ENCODE measurements at places on chromosomes 7 and 10.

DNA sequence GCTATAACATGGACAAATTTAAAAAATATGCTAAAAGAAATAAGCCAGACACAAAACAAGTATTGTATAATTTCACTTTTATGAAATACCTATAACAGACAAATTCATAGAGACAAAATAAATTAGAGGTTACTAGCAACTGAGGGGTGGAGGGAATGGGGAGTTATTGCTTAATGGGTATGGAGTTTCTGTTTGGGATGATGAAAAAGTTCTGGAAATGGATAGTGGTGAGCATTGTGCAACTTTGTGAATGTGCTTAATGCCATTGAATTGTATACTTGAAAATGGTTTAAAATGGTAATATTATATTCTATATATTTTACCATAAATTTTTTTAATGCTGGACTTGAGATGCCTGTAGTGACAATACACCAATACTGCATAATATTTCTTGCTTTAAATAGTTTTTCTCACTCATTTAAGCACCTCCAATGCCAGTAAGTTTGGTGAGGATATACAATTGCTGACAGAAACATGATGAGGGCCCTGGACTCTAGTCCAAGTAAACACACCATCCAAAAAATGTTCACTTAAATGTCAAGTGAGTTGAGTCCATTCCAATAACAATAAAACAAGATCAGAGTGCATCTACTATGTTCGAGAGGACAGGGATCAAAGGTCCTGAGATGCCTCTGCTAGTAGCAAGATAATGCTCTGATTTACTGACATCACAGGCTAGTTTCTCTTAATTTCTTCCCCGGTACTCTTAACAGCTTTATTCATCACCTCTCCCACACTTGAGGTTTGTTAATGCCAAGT is 71.9 kb downstream of the NT5C2 start:
- DNase-seq = no peak

GRCh38 chr10:132706701-132707100 is 79.2 kb downstream of the NKX6-2 start:
- DNase-seq = no peak

DNA sequence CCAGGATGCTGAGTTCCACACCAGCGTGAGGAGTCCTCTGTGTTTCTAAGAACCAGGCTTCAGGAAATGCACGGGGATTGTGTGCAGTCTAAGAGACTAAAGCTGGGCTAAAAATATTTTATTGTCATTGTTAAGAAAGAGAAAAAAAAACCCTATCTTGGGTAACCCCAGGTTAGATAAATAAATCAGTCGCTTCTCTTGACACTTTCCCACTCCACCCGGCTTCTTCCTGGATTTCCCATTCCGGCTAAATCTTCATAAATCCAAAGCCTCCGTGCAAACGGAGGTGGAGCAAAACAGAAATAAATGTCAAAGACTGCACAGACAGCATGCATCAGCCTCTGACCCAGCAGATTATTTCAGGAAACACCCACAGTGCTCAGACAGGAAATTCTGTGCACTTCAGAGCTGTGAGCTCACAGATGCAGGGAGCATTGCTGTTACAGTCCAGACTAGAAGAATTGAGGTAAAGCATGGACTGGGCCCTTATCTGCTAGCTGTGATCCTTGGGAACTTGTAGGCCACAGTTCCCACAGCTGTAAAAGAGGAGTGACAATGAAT is 44.8 kb upstream of the GRID1 start:
- no peak for DNase-seq

- DNase-seq = no peak
Observed at GRCh38 chr10:36872702-36873393, 252.6 kb upstream of the ANKRD30A start.

- no peak for DNase-seq
Observed at GRCh38 chr10:2686691-2687090, 380.7 kb upstream of the PFKP start.

GRCh38 chr10:100551738-100552137 is 16.0 kb downstream of the HIF1AN start:
- no peak for DNase-seq

- no peak for DNase-seq
Observed at GRCh38 chr10:71882813-71883659, 32.0 kb upstream of the PSAP start.

DNA sequence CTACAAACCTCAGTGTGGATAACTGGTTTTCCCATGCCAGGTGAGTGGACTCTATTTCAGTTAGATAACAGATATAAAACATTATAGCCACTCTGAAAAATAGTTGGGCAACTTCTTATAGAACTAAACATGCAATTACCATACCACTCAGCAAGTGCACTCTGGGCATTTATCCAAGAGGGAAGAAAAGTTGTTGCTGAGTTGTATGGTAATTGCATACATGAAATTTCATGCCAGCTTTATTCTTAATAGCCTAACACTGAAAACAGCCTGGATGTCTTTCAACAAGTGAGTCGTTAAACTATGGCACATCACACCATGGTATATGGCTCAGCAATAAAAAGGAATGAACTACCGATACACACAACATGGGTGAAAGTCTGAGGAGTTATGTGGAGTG is 10.6 kb upstream of the UPP1 start:
- no peak for DNase-seq

- DNase-seq = no peak
Observed at GRCh38 chr10:77667426-77668324, 30.1 kb upstream of the KCNMA1 start.

DNA sequence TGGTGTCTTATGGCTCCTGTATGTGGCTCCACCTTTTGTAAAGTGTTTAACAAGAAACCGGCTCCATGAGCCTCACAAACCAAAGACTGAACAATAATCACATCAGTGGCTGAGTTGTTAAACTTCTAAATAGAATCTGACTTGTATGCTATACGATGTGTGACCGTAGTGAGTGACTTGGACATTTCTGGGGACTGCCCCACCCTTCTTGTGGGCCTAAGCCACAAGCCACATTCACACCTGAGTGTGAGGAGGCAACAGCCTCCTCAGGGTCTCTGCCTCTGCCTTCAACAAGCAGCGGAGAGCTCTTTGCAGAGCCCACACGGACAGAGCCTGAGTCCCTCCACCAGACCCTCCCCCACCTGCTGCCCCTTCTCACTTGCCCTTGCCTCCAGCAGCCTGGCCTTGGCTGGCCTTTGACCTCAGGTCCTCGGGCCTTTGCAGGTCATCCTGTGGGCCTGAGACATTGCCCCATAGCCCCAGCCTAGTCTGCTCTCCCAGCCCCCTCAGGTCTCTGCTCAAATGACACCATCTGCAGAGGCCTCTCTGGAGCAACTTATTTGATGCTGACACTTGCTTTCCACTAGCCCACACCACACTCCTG is 156.8 kb upstream of the TNS3 start:
- no peak for DNase-seq

- no peak for DNase-seq
Observed at GRCh38 chr10:3196958-3197347, 24.4 kb upstream of the PITRM1 start.

DNA sequence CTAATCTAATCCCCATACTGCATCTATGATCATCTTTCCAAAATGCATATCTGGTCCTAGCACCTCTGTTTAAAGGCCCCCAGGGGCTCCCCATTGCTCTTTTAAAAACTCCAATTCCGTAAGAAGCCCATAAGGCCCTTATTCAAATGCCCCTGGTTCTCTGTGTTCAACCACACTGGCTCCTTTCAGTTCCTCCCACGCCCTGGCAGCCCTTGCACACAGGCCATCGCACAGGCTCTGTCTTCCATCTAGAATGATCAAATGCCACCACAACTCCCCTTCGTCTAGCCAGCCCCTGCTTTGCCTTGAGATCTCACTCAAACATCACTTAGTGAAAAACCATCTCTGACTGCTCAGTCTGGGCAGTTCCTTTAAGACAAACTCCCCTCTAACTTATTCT is 112.9 kb upstream of the LYZL2 start:
- no peak for DNase-seq

DNA sequence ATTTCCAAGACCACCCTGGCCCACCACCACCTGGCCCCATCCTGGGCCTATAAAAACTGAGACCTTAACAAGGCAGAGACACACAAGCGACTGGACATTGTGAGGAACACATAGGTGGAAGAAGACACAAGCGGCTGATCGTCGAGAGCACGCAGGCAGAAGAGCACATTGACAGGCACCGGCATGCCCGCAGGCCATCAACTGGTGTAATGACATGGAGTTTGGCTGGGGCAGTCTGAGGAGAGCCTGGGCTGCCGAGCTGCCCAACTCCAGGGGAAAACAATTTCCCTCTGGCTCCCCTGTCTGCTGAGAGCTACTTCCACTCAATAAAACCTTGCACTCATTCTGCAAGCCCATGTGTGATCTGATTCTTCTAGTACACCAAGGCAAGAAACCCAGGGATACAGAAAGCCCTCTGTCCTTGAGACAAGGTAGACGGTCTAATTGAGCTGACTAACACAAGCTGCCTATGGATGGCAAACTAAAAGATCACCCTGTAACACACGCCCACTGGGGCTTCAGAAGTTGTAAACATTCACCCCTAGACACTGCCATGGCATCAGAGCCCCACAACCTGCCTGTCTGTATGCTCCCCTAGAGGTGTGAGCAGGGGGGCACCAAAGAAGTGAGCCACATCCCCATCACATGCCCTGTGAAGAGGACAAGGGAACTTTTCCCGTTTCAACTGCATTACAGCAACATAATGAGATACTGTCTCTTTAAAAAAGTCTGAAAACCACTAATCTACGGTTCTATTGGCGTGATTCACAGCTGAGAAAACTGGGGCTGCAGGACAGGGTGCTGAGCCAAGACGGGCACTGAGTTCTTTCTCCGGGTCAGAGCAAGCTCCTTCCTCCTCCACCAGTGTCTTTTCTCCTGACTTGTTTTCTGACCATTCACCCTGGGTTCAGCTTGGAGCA is 18.5 kb upstream of the TNS3 start:
- no peak for DNase-seq

DNA sequence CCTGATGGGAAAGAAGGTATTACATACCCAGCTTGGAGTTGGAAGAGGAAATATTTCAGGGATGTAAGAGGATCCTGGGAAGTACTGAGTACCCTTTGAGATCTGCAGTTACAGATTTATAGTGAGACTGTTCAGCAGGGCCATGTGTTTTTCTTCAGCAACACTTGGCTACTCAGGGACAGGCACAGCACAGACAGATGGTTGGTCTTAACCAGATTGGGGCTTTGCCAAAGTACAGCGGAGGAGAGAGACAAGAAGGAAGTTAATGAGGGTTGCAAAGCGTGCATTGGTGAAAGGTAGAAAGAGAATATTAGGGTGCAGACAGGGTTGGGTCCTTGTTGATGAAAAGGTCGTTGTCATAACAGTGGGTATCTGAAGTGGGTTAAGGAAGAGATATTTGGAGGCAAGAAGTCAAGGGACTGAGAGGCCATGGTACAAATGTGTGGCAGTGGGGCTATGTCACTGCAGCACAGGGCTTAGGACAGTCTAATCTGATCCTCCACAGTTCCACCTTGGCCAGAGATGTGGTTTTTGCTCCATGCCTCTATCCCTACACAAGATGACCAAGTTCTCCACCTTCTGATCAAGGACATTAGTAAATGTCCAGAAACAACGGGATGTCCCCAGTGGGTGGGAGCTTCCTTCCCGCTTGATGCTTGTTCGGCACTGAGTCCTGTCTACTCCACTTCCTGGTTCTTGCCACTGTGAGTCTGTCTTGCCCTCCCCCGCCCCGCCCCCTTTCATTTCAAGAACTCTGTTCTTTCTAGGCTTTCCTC is 18.9 kb upstream of the DNAJC1 start:
- no peak for DNase-seq

GRCh38 chr10:124210263-124210662 is 116.9 kb upstream of the CHST15 start:
- no peak for DNase-seq

DNA sequence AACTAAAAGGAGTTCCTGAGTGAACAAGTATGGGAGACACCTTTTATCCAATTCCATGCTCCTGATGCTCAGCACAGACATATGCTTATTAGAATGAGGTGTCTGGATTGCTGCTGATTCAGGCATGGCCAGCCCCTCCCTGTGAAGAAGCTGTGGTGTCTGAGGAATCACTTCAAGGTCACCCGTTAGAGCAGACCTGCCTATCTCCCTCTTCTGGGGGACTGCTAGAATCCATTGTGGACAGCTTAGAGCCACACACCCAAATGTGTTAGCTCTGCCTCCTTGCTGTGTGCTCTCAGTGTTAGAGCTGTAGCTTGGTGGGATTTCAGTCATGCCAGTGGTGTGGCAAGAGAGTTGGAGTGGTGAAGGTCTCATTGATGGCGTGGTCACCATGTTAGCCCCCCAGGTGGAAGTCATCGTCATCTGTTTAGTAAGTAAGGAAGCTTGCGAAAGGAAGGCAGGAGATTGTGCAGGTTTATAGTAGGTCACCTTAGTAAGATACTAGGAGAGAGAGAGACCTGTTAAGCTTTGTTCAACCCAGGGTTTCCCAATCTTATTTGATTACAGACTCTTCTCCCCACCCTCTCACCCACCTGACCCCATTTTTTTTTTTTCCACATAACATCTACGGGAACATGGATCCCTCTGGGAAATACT is 12.8 kb downstream of the PRXL2A start:
- DNase-seq = no peak

GRCh38 chr10:110533149-110533548 is 34.3 kb upstream of the SMC3 start:
- DNase-seq = no peak

GRCh38 chr10:133401981-133402725 is 8.2 kb downstream of the MTG1 start:
- no peak for DNase-seq

DNA sequence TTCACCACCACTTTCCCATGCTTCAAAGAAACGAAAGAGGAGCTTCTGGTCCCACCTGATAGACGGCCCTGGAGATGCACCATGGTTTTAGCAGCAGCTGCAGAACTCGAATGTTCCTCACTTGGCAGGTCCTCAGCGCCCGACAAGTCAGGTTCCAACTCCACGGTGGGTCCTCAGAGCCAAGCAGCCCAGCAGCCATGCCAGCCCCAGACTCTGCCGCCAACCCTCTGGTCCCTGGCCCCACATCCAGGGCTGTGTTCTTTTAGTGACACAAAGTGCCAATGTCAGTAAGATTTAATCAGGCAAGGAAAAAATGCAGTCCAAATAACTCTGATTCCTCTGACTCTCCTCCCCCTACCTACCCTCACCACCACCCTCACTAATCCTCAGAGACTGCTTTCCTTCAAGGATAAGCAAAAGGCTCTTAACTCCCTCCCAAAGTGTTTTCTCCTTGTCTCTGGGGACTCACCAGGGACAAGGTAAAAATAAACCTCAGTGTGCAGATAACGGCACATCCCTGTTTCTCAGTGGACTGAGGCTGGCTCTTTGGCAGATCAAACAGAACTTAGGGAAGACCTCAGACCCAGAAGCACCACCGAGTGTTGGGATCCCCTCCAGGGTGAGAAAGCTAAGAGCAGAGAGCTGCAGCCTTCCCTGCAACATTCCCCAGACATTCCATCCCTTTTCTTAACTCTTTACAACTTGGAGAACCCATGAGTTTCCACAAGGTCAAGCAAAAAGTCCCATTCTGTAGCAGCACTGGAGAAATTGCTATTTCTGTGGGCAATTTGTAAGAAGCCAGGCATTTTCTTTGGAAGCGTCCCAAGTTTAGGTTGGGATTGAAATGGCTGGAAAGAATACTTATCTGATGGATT is 358.9 kb downstream of the FRMD4A start:
- DNase-seq = no peak

DNA sequence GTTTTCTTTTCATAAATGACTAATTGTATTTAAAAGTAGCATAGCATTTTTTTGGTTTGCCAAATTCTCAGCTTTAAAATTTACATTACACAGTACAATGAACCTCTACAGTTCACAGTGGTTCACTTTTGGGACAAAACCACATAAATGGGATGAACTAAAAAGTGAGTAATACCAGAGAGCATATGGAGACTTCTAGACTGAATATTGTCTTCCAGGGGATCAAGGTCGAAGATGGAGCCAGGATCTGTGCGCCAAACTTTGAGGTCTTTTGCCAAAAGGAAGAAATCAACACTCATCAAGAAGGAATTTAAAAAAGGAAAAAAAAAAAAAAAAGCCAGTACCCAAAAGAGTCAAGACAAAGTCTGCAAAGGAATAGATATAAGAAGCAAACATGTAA is 87.5 kb downstream of the NEBL start:
- DNase-seq = no peak

All from activated CD8-positive, alpha-beta memory T cell treated with anti-CD3 and anti-CD28 coated beads for 1 hour (primary cell).